Hematopoietic multipotent progenitor cell treated with erythropoietin and hydrocortisone succinate and interleukin-3 and kit ligand, for 8 days (in vitro differentiated cells): ENCODE measurements at places on chromosomes 13 and 19.

- no peak for DNase-seq
Observed at GRCh38 chr13:50129081-50129705, 113.9 kb downstream of the KCNRG start.

GRCh38 chr13:33537676-33538075 is 252.1 kb upstream of the STARD13 start:
- DNase-seq, result no peak

- DNase-seq, result no peak
Observed at GRCh38 chr13:64327505-64328194, 2902.5 kb downstream of the PCDH9 start.

DNA sequence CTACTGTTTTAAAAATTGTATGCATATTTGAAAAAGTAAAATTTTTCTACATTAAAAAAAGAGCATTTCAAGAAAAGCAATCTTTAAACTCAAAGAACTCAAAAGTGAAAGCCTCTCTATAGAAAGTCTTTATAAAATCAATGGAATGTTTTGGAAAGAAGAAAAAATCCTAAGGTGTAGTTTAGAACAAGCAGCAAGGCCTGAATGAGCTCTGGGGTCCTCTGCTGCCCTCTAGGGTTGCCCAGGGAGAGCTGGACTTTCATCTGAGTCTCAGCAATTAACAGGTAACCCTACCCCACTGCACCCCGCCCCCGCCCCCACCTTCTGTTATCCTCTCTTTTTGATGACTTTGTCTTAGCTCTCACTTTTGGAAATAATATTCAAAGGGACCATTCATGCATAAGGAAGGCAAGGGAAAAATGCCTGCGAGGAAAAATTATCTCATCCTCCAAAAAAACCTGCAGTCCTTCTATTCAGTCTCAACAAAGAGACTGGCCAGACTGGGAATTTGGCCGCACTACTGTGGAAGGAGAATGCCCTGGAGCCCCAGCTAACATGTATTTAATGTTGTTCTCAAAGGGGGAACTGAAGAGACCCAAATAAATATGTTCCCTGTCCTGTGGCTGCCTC is 24.1 kb downstream of the SLC25A30 start:
- peak; percentile 66 for DNase-seq

DNA sequence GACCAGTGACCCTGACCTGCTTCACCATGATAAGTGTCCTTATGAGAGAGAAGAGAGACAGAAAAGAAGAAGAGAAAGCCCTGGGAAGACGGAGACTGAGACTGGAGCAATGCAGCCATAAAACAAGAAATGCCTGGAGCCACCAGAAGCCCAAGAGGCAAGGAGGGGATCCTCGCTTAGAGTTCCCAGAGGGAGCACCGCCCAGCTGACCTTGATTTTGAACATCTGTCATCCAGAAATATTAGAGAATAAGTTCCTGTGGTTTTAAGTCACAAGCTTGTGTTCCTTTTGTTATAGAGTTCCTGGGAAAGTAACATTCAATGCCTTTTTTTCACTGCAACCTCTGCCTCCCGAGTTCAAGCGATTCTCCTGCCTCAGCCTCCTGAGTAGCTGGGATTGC is 20.2 kb downstream of the CERS1 start:
- DNase-seq, result no peak

- no peak for DNase-seq
Observed at GRCh38 chr13:50357586-50358118, 342.4 kb downstream of the KCNRG start.

DNA sequence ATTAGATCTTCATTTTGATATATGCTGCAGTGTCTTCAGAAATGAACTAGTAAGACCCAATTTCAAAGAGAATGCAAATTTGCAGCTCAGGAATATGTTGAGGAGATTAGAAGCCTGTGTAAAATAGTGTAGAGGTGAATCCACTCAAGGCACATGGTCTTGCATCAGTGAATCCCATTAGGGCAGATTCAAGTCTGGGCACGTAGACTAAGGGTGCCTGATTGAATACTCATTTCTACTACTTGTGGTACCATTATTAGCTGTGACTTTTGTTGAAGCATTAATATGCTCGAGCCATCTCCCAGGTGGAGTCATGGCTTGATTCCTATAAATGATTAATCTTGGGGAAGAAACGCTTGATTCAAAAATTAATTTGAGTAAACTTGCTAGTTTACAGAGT is 129.4 kb downstream of the AKAP11 start:
- DNase-seq, result no peak

GRCh38 chr13:48156466-48156865 is 61.6 kb upstream of the MED4 start:
- DNase-seq, result peak; percentile 16

GRCh38 chr19:35869327-35870123 is 1.2 kb downstream of the APLP1 start:
- DNase-seq, result peak; percentile 90
